ENCODE measurements at places on chromosomes 7 and 10.

- DNase-seq = no peak
Observed at GRCh38 chr7:28731092-28731658, 227.0 kb downstream of the TRIL start.

GRCh38 chr10:124477614-124478363, 16.2 kb downstream of the LHPP start:
- DNase-seq = no peak

- DNase-seq = no peak
Observed at GRCh38 chr7:105519353-105519752, 2.7 kb downstream of the PUS7 start.

GRCh38 chr10:97338041-97338440, 3.5 kb upstream of the FRAT2 start:
- no peak for DNase-seq

DNA sequence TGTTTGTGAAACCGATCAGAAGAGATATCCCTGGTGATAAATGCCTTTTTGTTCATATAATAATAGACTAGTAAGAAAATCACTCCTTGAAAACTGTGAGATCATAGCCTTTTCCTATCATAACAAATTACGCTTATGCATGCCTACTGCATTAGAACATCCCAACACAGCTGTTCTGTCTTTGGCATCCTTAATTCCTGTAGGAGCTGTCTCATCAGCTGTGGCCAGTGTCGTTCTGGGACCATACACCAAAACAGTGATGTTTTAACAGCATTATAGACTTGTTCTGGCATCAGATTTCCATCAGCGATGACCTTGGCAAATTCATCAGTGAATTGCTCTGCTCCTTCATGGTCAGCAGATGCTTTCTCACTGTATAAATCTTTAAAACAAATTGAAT, 423.6 kb upstream of the LRGUK start:
- DNase-seq = no peak

GRCh38 chr7:118152149-118152548, 31.8 kb upstream of the LSM8 start:
- no peak for DNase-seq

DNA sequence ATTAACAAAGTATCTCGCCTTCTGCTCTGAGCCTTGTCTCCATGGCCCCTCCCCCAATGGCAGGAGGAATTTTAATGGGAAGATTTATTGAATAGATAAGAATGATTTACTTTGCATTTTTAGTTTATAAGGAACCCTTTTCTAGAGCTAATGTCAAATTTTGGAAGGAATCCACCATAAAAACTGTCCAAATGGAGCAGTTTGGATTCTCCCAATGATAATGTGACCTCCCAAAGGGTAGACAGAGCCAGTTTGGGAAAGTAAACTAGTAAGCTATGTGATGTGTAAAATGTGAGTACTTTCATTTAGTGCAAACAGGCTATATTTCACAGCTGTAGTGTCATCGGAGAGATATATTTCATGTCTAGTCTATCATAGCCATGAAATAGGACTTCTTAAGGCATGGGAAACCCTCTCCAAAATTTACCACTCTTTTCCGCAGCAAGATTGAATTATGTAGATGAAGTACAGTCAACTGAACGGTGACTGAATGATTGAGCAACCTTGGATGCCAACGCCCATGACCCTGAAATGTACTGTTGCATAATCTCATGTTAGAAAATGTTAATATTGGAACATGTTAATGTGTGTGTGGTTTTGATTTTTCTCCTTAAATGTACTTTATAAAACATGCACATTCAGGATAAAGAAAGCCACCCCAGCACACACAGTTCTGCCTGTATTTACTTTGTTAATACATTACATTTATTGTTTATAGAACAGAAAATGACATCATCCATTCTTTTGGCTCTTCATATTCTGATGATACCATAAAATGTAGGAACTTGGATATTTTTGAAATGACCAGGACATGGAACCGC, 140.6 kb downstream of the NRP1 start:
- DNase-seq = no peak
